Stimulated activated CD4-positive, alpha-beta T cell treated with anti-CD3 and anti-CD28 coated beads, TNF-alpha, amount 100 ng/mL, for 4 hours (primary cell): ENCODE measurements at places on chromosomes 2 and 18.

DNA sequence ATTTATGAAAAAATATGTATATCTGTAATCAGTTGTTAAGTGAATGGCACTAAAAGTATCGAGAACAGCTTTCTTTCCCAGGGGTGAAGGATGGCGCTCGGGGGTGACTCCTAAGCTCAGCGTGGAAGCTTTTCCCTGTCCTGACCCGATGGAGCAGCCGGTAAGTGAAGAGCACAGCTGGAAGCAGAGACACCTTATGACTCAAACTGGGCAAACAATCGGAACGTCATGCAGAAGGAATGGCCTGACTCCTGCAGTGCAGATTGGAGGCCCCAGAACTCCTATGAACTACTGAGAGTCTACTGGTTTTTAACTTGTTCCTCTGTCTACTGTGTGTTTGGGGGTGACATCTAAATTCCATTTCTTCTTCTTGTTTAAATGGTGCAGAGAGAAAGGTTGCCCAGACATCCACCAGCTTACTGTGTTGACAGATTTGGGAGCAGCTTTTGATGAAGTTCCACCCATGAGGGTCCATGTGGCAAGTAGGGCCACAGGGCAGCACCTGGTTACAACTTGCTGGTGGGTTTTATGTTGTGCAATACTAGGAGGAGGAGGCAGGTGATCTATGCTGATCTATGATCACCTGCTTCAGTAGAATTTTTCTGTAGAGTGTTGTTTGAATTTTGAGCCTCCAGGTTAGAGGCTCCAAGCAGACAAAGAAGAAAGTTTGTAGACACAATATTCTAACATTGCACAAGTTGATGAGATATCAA, 52.8 kb upstream of the TMEM182 start:
- DNase-seq = no peak

GRCh38 chr2:13193075-13193474, 476.3 kb downstream of the TRIB2 start:
- DNase-seq = no peak

DNA sequence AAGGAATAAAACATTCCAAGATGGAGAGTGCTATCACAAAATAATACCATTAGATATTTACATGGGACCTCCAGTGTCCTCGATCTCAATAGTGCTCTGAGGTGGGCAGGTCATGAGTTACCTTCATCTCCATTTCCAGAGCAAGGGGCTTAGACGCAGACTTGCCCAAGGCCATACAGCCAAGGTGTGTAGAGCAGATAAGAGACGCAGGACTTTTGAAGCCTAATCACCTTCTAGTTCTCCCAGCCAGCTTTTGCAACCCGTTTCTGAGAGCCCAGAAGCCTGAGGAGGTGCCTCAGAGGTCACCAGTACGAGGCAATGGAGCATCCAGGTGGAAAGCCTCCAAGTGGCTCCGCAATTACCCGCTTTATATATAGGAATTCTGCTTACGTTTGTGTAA, 294.7 kb downstream of the LNPK start:
- DNase-seq = no peak

DNA sequence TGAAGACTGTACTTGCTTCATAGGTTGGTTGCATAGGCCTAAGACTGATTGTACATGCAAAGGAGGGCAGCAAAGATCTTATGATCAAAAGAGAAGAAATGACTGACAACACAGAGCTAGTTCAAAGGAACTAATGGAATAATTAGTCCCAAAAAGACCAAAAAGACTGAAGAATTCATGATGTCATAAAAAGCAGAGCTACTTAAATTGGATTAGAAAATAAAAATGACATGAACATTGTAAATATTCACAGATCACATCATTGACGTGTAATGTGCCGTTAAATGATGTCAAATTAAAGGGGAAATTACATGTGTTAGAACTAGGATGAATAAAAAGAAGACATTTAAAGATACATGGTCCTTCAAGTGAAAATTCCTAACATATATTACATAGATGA, 616.8 kb downstream of the NR4A2 start:
- DNase-seq = no peak

DNA sequence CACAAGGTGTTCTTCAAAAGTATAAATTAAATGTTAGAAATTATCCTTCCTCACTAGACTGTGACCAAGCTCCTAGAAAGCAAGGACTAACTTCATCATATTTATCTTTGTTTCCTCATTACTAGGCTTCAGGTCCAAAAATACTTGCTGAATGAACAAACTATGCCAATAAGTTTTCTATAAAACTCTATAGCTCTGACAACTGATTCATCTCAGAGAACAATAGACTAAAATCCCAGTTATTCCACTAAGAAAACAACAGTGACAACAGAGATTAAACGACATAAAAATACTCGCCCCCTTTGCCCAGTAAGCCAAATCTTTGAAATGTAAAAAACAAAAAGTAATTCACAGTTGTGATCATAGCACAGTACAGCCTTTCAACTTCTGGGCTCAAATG, 13.6 kb downstream of the TLK1 start:
- no peak for DNase-seq

DNA sequence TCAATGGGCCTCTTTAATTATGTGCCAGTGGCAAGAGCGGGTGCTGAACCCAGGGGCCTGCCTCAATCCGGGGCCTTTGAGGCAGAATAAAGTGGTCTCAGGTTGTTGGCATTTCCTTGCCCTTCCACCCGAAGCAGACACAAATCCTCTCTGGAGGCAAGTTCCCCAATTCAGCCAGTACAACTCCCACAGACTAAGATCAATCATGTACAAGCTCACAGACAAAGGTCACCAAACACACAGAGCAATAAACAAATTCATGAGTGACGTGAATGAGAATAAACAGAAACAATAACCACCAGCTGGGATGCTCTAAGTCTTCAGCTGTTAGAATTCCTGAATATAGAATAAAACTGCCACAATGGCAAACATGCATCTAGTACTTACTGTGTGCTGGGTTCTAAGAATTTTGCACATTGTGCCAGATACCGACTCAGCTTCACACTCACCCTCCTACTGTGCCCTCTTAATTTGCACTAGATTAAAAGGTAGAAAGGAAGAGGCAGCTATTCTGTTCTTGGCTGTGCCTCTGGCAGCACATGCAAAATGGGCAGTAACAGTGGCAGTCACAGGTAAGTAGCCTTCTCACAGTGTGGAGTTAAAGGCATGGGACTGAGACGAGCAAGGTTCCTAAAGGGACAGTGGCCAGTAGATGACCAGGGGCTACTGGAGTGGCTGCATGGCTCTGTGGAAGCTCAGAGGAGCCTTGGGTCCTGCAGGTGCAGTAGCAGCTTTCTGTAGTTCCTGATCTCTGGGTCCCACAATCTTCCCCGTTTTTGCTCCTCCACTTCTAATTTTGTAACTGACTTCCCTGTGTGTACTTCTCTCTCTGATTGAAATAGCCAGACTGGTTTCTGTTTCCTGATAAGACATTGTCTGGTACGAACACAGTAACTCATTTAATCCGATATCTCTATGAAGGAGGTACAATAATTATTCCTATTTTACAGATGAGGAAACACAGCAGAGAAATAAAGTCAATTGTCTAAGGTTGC, 34.6 kb upstream of the IL1B start:
- DNase-seq = no peak

DNA sequence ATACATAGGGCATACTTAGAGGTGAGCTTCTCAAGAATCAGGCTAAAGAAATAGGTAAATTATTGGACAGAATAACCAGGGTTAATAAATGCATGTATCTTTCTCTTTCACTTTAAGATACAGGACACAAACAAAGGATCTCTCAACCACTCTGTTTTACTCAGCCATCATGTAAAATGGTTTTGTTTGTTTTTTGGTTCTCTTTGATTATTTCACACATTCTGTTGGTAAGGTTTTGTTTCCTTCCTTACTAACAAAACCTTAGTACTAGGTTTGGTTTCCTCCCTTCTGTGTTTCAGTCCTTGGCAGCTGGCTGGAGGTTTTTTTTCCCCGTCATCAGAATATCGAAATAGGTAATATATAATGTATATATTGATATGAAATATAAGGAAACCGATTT, 1506.8 kb upstream of the TMEFF2 start:
- no peak for DNase-seq

DNA sequence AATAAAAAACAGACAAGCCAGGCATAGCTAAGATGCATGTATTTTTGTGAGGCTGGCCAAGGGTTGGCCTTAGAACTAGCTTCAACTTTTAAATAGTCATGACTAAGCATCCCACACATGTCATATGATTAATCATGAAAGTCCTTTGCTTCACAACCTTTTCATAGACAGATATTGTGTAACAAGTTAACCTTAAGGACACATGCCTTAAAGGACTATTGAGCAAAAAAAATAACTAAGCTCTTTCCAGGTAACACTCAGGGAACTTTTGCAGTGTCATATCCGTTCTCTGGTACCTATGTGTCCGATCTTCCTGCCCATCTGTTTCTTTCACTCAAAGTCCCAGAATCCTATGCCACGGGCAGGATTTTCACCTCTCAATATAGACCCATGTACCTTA, 498.4 kb downstream of the STK39 start:
- DNase-seq = no peak

- no peak for DNase-seq
These were observed 11.0 kb downstream of the MAP3K20 start for GRCh38 chr2:173086518-173087213.

DNA sequence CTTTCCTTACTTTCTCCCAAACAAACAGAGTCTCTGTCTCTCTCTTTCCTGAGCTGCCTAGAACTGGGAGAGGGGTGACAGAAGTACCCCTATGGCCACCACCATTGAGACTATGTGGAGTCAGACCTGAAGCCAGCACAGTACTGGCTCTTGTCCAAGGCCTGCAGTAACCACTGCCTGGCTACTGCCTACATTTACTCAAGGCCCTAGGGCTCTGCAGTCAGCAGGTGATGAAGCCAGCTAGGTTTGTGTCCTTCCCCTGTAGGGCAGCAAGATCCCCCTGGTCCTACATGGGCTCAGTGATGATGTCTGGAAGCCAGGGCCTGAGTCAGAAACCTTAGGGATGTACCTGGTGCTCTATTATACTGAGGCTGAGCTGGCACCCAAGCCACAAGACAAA, 12.2 kb downstream of the MYO3B start:
- no peak for DNase-seq

DNA sequence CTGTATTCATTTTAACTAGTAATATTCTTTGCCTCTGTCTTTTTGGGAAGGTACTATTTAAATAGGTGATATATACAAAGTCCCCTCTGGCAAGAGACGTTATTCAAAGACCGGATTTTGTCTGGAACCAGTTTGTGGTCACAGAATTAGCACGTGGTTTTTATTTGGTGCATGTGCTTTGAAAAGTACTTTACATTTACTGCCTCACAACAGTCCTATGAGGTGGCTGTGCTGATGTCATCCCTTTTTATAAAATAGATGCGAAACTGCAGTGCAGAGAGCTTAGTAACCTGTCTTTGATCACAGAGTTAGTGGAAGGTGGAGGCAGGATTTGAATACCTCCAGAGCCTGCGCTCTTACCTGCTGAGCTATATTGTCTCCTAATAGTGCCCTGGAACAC, 4.0 kb downstream of the LPIN1 start:
- DNase-seq = no peak

DNA sequence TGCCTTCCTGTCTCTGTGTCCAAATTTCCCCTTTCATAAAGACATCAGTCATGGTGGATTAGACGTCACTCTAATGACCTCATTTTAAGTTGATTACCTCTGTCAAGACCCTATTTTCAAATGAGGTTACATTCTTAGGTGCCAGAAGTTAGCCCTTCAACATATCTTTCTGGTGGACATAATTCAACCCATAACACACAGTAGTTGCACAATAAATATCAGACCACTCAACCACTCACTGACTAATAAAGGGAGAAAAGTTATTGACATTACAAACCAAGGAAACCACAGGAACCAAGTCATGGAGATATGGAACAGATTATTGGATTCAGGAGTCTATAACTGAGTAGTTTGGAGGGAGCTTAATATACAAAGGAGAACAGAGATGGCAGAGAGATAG, 377.4 kb upstream of the ACVR2A start:
- DNase-seq = no peak

DNA sequence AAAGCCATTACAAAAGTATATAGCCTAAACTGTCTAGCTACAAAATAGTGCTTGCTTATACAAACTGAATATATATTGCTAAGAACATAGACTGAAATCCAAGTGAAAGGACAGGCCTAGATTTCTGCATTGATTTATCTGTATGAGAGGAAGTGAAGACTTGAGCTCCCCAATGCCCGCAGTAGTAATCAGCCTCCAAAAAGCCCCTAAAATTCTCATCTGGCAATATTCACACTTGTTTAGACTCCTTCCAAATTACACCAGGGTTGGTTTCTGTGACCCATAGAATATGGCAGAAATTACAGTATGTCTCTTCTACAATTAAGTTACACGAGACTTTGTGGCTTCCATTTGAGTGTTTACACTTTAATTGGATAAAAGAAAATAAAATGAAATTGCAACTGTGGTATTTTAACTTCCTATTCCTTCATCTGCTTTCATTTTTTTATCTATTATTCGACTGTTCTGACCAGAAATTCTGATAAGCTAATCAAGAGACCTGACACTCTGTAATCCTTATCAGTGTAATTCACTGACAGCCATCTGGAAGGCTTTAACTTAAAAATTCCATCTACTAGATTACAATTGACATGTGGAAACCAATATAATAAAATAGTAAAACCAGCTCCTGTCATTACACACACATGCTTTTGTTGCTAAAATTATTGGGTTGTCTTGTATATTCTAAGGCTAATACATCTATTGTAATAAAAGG, 21.1 kb downstream of the ABCB11 start:
- DNase-seq = no peak

DNA sequence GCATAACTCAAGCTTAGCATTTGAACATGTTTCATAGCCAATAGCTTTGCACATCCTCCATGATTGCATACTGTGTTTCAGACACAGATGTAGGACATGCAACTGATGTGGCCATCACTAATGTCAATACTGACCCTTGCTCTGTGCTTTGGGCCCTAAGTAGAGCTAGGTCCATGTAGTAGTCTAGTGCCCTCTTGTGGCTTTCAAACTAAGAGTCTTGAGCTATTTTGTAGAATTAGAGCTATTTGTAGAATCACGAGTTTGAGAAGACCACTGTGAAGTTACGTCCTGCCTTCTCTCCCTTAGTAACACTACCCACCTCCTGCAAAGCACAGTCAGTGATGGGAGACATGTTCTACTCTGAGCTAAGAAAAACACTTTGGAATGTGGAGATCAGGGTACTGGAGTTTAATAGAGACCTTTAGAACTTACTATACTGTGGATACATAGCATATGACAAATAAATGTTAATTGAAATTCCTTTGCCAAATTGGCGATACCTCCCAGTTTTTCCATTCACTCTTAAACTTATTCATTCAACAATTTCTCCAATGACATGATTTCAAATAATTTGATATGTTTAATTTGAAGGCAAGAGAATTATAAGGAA, 306.5 kb upstream of the TNP1 start:
- no peak for DNase-seq

GRCh38 chr2:216757532-216757931, 62.2 kb upstream of the IGFBP5 start:
- DNase-seq = no peak

- DNase-seq = peak; percentile 27
These were observed 45.5 kb downstream of the DDX1 start for GRCh38 chr2:15636972-15637785.

GRCh38 chr2:12457831-12458230, 258.9 kb upstream of the TRIB2 start:
- no peak for DNase-seq

- DNase-seq = no peak
These were observed 2.8 kb downstream of the GULP1 start for GRCh38 chr2:188294352-188294926.

GRCh38 chr18:42005782-42006181, 50.7 kb downstream of the PIK3C3 start:
- no peak for DNase-seq

- no peak for DNase-seq
These were observed 36.5 kb upstream of the GLS start for GRCh38 chr2:190843890-190844699.

GRCh38 chr2:215613280-215613679, 177.4 kb upstream of the FN1 start:
- no peak for DNase-seq
